ENCODE measurements at places on chromosomes 7 and 10. TPM values are rescaled to one million over a fixed set of nuclear protein-coding genes. Genes with fewer than 3 reads are reported as not detected.

STOX1 gene
- polyA plus RNA-seq = 8.5 TPM

FGFR2 gene
- 26.2 TPM for polyA plus RNA-seq

HOXA10 gene
- 3.5 TPM for polyA plus RNA-seq

TUBB8 gene
- 0.75 TPM for polyA plus RNA-seq

CALY gene
- 0.21 TPM for polyA plus RNA-seq

PSD gene
- 3.8 TPM for polyA plus RNA-seq

- H3K27ac ChIP-seq = no peak overlapping the region
- H3K4me3 ChIP-seq = no peak overlapping the region
- no peaks in the 10 kb centered on the region for H3K27me3 ChIP-seq
- DNase-seq = no peak
- no peaks in the 10 kb centered on the region for H3K4me1 ChIP-seq
- H3K36me3 ChIP-seq = no peaks in the 10 kb centered on the region
Observed at GRCh38 chr7:121020989-121021969, 32.8 kb downstream of the CPED1 start.

GRCh38 chr10:76954838-76955237 lies 682.8 kb downstream of the KCNMA1 start:
- no peak for DNase-seq
- H3K27me3 ChIP-seq = no peaks in the 10 kb centered on the region
- no peaks in the 10 kb centered on the region for H3K4me1 ChIP-seq

DNA sequence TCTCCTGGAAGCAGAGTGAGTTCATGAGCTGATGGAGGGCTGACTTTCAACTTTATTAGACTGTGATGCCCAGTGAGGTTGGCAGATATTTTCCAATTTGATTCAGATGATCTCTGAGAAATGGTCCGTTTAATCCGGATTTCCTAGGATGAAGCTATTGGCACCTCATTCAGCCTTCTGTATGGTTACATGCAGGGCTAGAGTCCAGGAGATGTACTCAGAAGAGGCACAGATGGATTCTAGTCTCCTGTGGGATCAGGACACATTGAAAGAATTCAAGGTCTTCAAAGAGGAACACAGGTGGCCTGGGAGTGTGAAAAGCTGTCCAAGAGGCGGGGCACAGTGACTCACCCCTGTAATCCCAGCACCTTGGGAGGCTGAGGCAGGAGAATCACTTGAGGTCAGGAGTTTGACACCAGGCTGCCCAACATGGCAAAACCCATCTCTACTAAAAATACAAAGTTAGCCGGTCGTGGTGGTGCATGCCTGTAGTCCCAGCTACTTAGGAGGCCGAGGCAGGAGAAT lies 23.0 kb upstream of the RHEB start:
- peaks cover 5% of the 10 kb centered on the region for H3K4me1 ChIP-seq
- no peaks in the 10 kb centered on the region for H3K36me3 ChIP-seq
- H3K27me3 ChIP-seq = peaks cover 2% of the 10 kb centered on the region
- no peak overlapping the region for H3K4me3 ChIP-seq
- DNase-seq = no peak

DNA sequence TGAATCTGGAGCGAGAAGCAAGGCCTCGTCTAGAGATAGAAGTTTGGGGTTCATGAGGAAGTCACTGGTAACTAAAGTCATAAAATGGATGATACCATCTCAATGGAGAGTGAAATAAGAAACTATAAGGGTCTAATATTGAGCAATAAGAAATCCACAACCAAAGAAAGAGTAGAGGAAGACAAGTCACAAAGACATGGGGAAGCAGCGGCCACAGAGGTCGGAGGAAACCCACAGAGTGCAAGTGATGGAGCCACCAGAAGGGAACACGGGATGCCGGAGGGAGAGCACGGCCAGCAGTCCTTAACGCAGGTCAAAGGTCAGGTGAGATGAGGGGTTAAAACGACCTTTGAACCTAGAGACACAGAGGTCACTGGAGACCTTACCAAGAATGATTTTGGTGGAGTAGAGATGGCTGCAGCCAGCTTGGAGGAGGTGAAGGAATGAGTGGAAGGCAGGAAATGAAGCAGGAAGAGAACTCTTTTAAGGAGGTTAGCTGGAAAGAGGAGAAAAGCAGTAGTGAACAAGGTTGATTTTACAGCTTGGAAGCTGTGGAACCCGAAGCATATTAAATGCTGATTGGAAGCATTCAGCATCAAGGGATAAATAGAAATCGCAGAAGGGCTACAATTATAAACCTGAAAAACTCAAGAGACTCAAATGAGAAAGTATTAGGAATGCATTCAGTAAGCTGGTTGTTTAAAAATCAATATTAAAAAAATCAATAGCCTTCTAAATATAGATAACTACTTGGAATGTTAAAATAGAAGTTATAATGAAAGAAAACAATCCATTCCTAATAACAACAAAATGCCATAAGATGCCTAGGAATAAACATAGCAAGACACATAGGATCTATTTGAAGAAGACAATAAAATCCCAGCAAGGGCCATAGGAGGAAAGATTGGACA lies 93.7 kb downstream of the SVOPL start:
- no peaks in the 10 kb centered on the region for H3K4me1 ChIP-seq
- H3K27ac ChIP-seq = no peak overlapping the region
- DNase-seq = no peak
- H3K27me3 ChIP-seq = no peaks in the 10 kb centered on the region
- H3K36me3 ChIP-seq = no peaks in the 10 kb centered on the region

- no peak for DNase-seq
- H3K4me1 ChIP-seq = no peaks in the 10 kb centered on the region
- no peaks in the 10 kb centered on the region for H3K36me3 ChIP-seq
- no peak overlapping the region for H3K4me3 ChIP-seq
Observed at GRCh38 chr10:127067542-127068194, 128.7 kb downstream of the INSYN2A start.

DNA sequence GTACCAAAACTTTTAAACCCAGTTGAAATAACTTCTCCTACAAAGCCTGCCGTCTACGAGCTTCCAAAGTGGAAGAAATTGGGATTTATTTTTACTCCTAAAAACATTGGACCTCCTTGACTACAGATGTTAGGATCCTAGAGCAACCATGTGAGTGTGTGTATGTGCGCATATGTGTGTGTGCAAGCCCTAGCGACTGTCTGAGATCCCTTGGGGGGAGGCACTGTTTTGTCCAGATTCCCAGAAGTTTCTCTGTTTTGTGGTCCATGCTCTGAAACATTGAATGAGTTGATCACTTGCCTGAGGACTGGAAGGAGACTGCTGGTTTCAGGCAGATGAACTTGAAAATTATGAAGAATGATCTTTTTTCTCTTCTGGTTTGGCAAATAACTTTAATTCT lies 312.3 kb upstream of the ZNF32 start:
- H3K4me3 ChIP-seq = no peak overlapping the region
- H3K27ac ChIP-seq = no peak overlapping the region
- H3K4me1 ChIP-seq = peaks cover 5% of the 10 kb centered on the region
- no peak for DNase-seq
- no peaks in the 10 kb centered on the region for H3K36me3 ChIP-seq

DNA sequence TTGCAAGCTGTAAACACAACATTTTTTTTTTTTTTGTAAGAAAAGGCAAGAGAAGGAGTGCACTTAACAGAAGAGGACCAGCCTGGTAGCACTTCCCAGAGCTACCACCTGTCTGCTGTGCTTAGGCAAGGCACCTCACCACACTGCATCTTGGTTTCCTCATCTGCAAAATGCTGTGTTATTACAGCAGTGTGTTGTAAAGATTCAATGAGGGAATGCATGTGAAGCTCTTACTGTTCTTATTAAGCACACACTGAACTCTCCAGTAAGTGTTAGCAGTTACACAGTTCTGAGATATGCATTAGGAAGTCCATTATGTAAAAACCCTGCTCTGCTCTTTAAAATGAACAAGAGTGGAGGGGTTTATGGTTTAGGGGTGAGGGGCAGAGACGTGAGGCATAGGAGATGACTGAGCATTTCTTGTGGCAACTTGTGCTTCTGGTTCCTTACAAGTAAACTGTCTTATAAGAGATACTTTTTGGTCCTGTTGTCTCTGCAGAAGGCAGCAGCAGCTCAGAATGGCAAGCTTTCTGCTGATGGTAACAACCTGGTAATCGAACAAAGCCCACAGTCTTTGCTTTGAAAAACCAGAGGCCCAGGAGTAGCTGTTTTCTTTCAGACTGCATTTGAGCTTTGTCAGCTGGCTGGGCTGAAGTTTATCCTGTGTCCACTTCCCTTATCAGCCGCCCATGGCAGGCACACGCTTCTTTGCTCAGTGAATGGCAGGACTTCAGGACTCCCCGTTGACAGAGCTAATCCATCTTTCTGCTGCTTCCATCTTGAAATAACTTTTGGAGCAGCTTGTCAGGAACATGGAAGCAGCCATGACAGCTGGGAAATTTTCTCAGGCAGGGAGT lies 98.8 kb upstream of the BMPER start:
- no peaks in the 10 kb centered on the region for H3K36me3 ChIP-seq
- H3K4me1 ChIP-seq = no peaks in the 10 kb centered on the region
- no peak overlapping the region for H3K4me3 ChIP-seq
- H3K27ac ChIP-seq = no peak overlapping the region
- H3K27me3 ChIP-seq = no peaks in the 10 kb centered on the region
- no peak for DNase-seq

- H3K27me3 ChIP-seq = no peaks in the 10 kb centered on the region
- DNase-seq = no peak
- H3K36me3 ChIP-seq = no peaks in the 10 kb centered on the region
- H3K4me1 ChIP-seq = no peaks in the 10 kb centered on the region
- H3K27ac ChIP-seq = no peak overlapping the region
Observed at GRCh38 chr10:95359466-95359865, 68.7 kb upstream of the PDLIM1 start.

DNA sequence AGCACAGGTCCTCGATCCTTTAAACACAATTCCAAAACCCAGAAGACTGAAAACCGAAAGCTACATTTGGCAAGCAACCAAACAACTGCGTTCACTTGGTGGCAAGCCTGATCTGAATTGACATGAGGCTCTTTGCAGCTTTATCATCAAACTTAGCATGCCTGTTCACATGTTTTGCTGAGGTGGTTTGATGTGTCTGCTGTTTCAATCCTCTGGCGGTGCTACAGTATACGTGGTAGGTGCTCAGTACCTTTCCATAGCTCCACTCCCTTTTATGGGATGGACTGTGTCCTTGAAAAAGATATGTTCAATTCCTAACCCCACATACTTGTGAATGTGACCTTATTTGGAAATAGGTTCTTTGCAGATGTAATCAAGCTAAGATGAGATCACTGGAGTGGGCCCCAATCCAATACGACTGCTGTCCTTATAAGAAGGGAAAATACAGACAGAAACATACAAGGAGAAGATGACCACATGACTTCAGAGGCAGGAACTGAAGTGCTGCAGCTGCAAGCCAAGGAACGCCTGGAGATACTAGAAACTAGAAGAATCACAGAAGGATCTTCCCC lies 33.4 kb downstream of the CCDC6 start:
- peaks cover 11% of the 10 kb centered on the region for H3K4me1 ChIP-seq
- no peaks in the 10 kb centered on the region for H3K27me3 ChIP-seq
- peak overlapping the region; percentile 83 for H3K27ac ChIP-seq
- no peak overlapping the region for H3K4me3 ChIP-seq
- peak; percentile 30 for DNase-seq

DNA sequence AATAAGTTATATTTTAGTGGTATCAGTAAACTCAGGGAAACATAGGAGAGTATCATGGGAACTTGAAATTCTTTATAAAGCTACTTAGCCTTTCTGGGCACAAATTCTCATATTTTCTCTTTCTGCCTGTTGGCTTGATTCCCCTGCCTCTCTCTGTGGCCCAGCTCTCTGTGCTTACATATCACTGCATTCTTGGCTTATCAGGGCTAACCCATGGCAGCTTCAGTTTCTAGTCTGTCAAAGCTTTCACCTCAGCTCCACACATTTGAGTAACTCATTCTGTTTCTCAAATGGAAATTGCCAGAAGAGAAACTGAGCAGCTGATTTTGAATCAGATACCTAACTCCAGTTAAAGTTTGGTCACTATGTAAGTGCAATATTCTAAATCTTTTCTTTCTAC lies 713.1 kb downstream of the DNAJB9 start:
- DNase-seq = no peak
- H3K4me1 ChIP-seq = no peaks in the 10 kb centered on the region
- no peaks in the 10 kb centered on the region for H3K27me3 ChIP-seq
- no peaks in the 10 kb centered on the region for H3K36me3 ChIP-seq

- DNase-seq = no peak
- H3K27me3 ChIP-seq = no peaks in the 10 kb centered on the region
- no peak overlapping the region for H3K27ac ChIP-seq
- H3K36me3 ChIP-seq = no peaks in the 10 kb centered on the region
- no peaks in the 10 kb centered on the region for H3K4me1 ChIP-seq
- no peak overlapping the region for H3K4me3 ChIP-seq
Observed at GRCh38 chr10:30151581-30152389, 92.4 kb upstream of the JCAD start.

DNA sequence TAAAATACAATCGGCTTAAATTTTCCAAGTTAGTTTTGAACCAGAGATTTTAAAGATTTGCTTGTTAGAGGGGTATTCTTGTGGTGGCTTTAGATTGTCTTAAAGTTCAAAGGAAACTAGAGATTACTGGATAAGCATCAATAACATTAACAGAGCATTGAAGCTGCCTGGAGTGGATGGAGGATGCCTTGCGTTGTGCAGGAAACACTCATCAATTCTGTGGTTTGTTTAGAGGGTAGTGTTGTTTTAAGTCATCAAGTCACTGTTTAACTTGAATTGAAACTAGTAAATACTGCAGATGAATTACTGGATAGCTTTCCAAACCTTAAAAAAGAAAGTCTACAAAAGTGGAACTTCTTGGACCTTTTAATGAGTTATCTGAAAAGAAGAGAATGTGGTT lies 218.6 kb downstream of the CELF2 start:
- DNase-seq = no peak
- peaks cover 14% of the 10 kb centered on the region for H3K36me3 ChIP-seq
- no peak overlapping the region for H3K4me3 ChIP-seq
- H3K27me3 ChIP-seq = no peaks in the 10 kb centered on the region

- no peaks in the 10 kb centered on the region for H3K27me3 ChIP-seq
- no peak overlapping the region for H3K4me3 ChIP-seq
- H3K4me1 ChIP-seq = no peaks in the 10 kb centered on the region
- H3K27ac ChIP-seq = no peak overlapping the region
- H3K36me3 ChIP-seq = no peaks in the 10 kb centered on the region
Observed at GRCh38 chr10:49360271-49361177, 35.4 kb downstream of the DRGX start.

- H3K27me3 ChIP-seq = no peaks in the 10 kb centered on the region
- no peak overlapping the region for H3K4me3 ChIP-seq
- no peak for DNase-seq
- H3K36me3 ChIP-seq = no peaks in the 10 kb centered on the region
- no peak overlapping the region for H3K27ac ChIP-seq
Observed at GRCh38 chr7:67637023-67637358, 640.4 kb downstream of the TYW1 start.
